ENCODE measurements at places on chromosomes 5 and 9. TPM values are rescaled to one million over a fixed set of nuclear protein-coding genes. Genes with fewer than 3 reads are reported as not detected.
A peak's percentile ranks its signal among the peaks of the same experiment; 100 is the strongest.

The DDX46 gene
- total RNA-seq = 58.0 TPM

The SPATA6L gene
- 1.5 TPM for total RNA-seq

The CBY3 gene
- not detected for total RNA-seq

The TEK gene
- 38.9 TPM for total RNA-seq

The PDZD2 gene
- total RNA-seq = 3.4 TPM

- no peaks in the 10 kb centered on the region for H3K4me1 ChIP-seq
- DNase-seq = no peak
Observed at GRCh38 chr9:36997414-36997813, 36.7 kb downstream of the PAX5 start.

- peak overlapping the region; percentile 25 for H3K4me3 ChIP-seq
- DNase-seq = peak; percentile 60
- no peaks in the 10 kb centered on the region for H3K36me3 ChIP-seq
- peaks cover 22% of the 10 kb centered on the region for H3K27me3 ChIP-seq
- no peak overlapping the region for H3K27ac ChIP-seq
Observed at GRCh38 chr5:16178745-16179372, 732 bp downstream of the MARCHF11 start.

DNA sequence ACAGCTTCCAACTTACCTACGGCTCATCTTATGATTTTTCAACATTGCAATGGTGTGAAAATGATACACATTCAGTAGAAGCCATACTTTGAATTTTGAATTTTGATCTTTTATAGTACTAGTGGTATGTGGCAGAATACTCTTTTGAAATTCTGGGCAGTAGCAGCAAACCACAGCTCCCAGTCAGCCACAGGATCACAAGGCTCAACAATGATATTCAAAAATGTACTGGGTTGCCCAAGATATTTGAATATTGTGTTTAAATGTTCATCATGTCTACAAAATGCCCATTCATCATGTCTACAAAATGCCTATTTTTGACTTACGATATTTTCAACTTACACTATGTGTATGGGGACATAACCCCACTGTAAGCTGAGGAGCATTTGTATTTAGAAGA, 81.3 kb upstream of the PRR16 start:
- no peak for DNase-seq
- peaks cover 2% of the 10 kb centered on the region for H3K4me1 ChIP-seq
- no peak overlapping the region for H3K27ac ChIP-seq
- no peaks in the 10 kb centered on the region for H3K27me3 ChIP-seq
- no peaks in the 10 kb centered on the region for H3K36me3 ChIP-seq

- no peaks in the 10 kb centered on the region for H3K36me3 ChIP-seq
- H3K4me1 ChIP-seq = no peaks in the 10 kb centered on the region
- H3K4me3 ChIP-seq = no peak overlapping the region
- no peak for DNase-seq
- H3K27me3 ChIP-seq = no peaks in the 10 kb centered on the region
Observed at GRCh38 chr5:107835096-107835495, 164.4 kb upstream of the EFNA5 start.

DNA sequence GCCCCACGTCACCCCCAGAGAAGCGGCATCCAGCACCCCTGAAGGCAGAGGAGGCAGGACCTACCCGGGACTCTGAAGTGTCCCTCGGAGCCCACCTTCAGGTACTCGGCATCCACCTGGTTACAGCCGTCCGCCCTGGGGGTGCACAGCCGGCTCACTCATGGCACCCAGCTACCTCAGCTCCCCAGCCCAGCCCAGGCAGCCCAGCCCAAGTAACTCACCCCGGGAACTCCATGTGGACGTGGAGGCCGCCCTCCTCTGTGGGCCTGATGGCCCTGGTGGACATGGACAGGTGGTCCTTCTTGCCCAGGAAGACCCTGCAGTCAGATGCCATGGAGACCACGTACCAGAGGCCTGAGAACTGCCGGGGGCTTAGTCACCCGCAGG, 676 bp downstream of the LCN15 start:
- no peak overlapping the region for H3K27ac ChIP-seq
- no peak overlapping the region for H3K4me3 ChIP-seq
- no peak for DNase-seq
- no peaks in the 10 kb centered on the region for H3K27me3 ChIP-seq
- no peaks in the 10 kb centered on the region for H3K36me3 ChIP-seq
- no peaks in the 10 kb centered on the region for H3K4me1 ChIP-seq

- no peak overlapping the region for H3K27ac ChIP-seq
- H3K4me1 ChIP-seq = peaks cover 7% of the 10 kb centered on the region
- no peaks in the 10 kb centered on the region for H3K36me3 ChIP-seq
Observed at GRCh38 chr5:159057426-159057825, 42.3 kb downstream of the EBF1 start.

DNA sequence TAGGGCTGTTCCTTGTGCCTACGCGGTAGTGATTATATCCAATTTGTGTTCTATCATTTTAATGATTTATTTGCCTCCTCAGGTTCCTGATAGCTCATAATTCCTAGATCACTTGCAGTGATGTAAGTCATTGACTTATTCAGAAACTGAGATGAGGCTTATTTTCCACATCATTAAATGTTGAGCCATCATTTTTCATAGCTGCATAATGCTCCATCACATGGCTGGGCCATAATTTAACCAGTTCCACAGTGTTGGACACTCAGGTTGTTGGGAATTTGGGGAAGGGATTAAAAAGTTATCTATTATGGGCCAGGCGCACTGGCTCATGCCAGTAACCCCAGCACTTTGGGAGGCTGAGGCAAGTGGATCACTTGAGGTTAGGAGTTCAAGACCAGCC, 35.8 kb upstream of the HMCN2 start:
- H3K4me1 ChIP-seq = peaks cover 4% of the 10 kb centered on the region
- peaks cover 7% of the 10 kb centered on the region for H3K36me3 ChIP-seq
- no peak overlapping the region for H3K27ac ChIP-seq
- no peak overlapping the region for H3K4me3 ChIP-seq
- H3K27me3 ChIP-seq = no peaks in the 10 kb centered on the region
- DNase-seq = no peak

GRCh38 chr9:89122949-89123348, 55.7 kb downstream of the SHC3 start:
- H3K27me3 ChIP-seq = no peaks in the 10 kb centered on the region
- DNase-seq = no peak
- no peaks in the 10 kb centered on the region for H3K4me1 ChIP-seq
- no peak overlapping the region for H3K4me3 ChIP-seq

DNA sequence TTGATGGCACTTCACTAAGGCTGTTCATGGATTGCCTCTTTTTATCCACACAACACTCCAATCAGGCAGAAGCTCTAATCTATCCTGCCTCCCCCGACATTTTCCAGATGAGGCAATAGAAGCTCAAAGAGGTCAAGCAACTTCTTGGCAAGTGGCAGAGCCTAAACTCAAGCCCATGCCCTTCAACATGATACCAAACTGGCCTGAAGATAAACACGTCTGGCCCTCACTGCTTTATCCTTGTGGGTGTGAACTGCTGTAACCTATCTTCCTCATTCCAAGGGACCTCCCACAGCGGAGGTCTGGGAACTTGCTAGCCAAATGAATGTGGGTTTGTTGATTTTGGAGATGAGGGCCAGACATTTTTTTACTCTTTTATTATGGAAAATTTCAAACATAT, 9.5 kb downstream of the SLC35A4 start:
- peaks cover 2% of the 10 kb centered on the region for H3K36me3 ChIP-seq
- DNase-seq = no peak
- peaks cover 7% of the 10 kb centered on the region for H3K4me1 ChIP-seq

GRCh38 chr5:5883146-5883545, 460.7 kb downstream of the ICE1 start:
- H3K4me1 ChIP-seq = no peaks in the 10 kb centered on the region
- no peak overlapping the region for H3K27ac ChIP-seq
- H3K27me3 ChIP-seq = no peaks in the 10 kb centered on the region
- no peaks in the 10 kb centered on the region for H3K36me3 ChIP-seq
- no peak overlapping the region for H3K4me3 ChIP-seq

DNA sequence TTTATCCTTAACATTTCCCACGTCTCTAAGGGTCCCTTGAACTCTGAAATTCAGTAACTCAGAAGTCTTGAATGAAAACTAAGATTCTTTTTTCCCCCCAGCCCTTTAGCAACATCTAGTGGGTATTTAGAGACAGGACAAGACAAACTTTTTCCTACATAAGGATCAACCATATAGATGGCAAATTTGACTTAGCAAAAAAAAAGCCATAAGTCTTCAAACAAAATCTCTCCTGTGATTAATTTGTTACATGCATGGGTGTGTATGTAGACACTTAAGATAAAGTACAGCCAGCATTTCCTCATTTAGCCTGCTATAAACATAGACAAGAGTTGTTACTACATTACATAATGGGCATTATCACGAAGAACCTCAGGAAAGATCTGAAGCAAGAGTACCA, 29.1 kb upstream of the ANKRD31 start:
- H3K4me1 ChIP-seq = no peaks in the 10 kb centered on the region
- DNase-seq = peak; percentile 28
- no peak overlapping the region for H3K4me3 ChIP-seq

DNA sequence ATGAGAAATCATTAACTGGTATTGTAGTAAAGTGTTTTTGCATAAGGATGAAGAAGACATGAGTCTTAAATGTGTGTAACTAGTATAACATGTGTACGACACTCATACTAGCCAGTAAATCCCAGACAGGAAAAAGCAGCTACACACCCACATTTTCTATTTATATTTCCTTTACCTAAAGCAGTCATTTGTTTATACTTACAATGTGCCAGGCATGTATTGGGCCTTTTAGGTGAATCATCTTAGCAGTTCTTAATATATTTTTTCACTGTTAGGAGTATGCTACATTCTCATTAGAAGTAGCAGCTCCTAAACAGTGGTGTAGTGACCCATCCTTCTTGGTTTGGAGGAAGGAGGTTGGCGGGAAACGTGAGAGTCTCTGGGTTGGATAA, 55.8 kb upstream of the TMC1 start:
- H3K27me3 ChIP-seq = no peaks in the 10 kb centered on the region
- peaks cover 35% of the 10 kb centered on the region for H3K4me1 ChIP-seq
- no peaks in the 10 kb centered on the region for H3K36me3 ChIP-seq
- peak; percentile 72 for DNase-seq
- H3K27ac ChIP-seq = peak overlapping the region; percentile 82

GRCh38 chr5:80122579-80122978, 87.4 kb downstream of the THBS4 start:
- no peak overlapping the region for H3K27ac ChIP-seq
- no peaks in the 10 kb centered on the region for H3K27me3 ChIP-seq
- no peak overlapping the region for H3K4me3 ChIP-seq
- H3K4me1 ChIP-seq = no peaks in the 10 kb centered on the region
- no peaks in the 10 kb centered on the region for H3K36me3 ChIP-seq

DNA sequence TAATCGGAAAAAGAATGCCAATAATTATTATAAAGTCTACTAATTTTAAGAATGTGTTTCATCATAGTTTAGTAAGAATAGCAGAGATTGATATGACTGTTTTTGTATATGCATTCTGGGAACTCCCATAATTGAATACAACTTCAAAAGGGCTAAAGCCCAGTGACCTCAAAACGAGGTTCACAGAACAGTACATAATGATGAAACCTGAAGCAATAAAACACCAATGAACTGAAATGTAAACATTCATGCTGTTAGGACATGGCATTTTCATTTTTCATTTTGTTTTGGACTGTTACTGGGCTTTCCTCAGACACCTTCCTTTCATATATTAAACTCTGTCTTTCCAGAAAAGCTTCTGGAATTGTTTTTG, 684 bp upstream of the JMY start:
- H3K4me3 ChIP-seq = peak overlapping the region; percentile 13
- no peaks in the 10 kb centered on the region for H3K27me3 ChIP-seq
- DNase-seq = no peak
- H3K27ac ChIP-seq = no peak overlapping the region

GRCh38 chr5:37598733-37599132, 219.6 kb downstream of the WDR70 start:
- no peak overlapping the region for H3K4me3 ChIP-seq
- H3K27ac ChIP-seq = no peak overlapping the region
- H3K36me3 ChIP-seq = no peaks in the 10 kb centered on the region
- no peak for DNase-seq
- no peaks in the 10 kb centered on the region for H3K27me3 ChIP-seq
- no peaks in the 10 kb centered on the region for H3K4me1 ChIP-seq

GRCh38 chr9:13430368-13431221, 151.1 kb upstream of the MPDZ start:
- H3K4me3 ChIP-seq = no peak overlapping the region
- no peak overlapping the region for H3K27ac ChIP-seq
- peaks cover 10% of the 10 kb centered on the region for H3K4me1 ChIP-seq
- no peaks in the 10 kb centered on the region for H3K36me3 ChIP-seq

- no peaks in the 10 kb centered on the region for H3K36me3 ChIP-seq
- H3K4me1 ChIP-seq = peaks cover 12% of the 10 kb centered on the region
- H3K27ac ChIP-seq = no peak overlapping the region
- DNase-seq = no peak
- no peak overlapping the region for H3K4me3 ChIP-seq
Observed at GRCh38 chr9:120368799-120369198, 211.2 kb downstream of the CDK5RAP2 start.

DNA sequence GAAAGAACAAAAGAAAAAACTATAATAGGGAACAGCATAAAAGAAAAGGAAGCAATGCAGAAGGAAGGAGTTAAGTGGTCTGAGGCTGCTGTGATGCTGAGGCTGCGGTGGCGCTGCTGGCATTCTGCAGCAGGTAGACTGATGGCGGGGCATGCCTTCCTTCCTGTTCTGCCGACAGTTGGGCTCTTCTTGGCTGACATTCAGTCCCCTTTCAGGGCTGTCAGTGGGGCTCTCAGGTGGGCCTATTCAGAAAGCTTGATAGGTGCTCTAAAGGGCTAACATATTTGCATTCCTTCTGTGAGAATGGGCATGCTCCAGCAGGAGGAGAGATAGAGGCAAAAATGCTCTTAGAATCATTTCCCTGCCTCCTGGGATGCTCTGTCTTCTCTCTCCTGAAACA, 5.1 kb upstream of the CLINT1 start:
- H3K27me3 ChIP-seq = no peaks in the 10 kb centered on the region
- peaks cover 10% of the 10 kb centered on the region for H3K4me1 ChIP-seq
- no peak overlapping the region for H3K4me3 ChIP-seq

DNA sequence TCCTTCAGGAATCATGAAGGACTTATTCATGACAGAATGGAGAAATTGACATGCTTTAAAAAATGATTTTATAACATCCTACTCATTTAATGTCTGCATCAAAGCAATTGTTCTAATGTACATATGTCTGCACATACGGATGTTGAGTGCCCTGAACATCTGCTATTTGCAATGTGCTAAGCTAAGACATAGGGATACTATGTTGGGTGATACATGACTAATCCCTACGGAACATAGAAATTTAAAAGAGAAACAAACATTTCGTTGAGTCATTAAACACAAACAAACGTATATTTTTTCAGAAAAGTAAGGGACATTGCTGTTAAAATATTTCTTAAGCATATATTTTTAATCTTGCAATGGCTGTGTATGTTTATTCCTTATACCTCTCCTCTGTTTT, 686.5 kb upstream of the ADAMTS16 start:
- no peak for DNase-seq
- no peaks in the 10 kb centered on the region for H3K36me3 ChIP-seq
- H3K27ac ChIP-seq = no peak overlapping the region
